NCI-H2081 treated with DMSO at 0.1 percent for 48 hours (cell line): ENCODE measurements at places on chromosomes 3 and 15.
A peak's percentile ranks its signal among the peaks of the same experiment; 100 is the strongest.

- DNase-seq: no peak
These were observed 2.7 kb upstream of the BAHD1 start for GRCh38 chr15:40437752-40438687.

GRCh38 chr3:100042166-100042981, 71.9 kb downstream of the FILIP1L start:
- no peak for DNase-seq

DNA sequence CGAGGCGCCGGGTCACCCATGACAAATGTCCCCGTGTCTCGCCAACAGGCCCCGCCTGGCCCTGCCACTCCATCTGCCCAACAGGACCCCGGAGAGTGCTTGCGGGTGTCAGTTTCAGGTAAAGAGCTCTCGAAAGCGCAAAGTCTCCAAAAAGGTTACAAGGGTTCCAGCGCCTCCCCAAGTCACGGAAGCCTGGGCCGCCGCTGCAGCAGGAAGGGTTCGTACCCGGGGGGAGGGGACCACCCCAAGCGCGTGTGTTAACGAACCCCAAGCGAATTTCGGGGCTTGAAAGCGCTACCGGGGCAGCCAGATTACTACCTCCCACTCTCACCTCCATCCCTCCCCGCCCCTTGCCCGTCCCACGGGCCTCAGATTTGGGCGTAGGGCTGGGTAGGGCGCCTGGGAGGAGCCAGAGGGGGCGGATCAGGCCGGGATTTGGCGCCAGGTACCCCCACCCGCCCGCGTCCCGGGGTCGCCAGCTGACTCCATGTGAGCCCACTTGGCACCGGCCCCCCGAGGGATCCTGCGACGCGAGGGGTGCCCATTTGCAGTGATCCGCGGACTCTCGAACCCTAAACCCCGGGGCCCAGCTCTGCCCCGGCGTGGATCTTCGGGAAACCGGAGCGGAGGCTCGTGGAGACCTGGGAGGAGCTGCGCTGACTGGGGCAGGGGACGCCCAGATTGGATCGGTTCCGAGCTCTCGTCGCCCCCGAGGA, 85.9 kb downstream of the NR2F2 start:
- DNase-seq: no peak

DNA sequence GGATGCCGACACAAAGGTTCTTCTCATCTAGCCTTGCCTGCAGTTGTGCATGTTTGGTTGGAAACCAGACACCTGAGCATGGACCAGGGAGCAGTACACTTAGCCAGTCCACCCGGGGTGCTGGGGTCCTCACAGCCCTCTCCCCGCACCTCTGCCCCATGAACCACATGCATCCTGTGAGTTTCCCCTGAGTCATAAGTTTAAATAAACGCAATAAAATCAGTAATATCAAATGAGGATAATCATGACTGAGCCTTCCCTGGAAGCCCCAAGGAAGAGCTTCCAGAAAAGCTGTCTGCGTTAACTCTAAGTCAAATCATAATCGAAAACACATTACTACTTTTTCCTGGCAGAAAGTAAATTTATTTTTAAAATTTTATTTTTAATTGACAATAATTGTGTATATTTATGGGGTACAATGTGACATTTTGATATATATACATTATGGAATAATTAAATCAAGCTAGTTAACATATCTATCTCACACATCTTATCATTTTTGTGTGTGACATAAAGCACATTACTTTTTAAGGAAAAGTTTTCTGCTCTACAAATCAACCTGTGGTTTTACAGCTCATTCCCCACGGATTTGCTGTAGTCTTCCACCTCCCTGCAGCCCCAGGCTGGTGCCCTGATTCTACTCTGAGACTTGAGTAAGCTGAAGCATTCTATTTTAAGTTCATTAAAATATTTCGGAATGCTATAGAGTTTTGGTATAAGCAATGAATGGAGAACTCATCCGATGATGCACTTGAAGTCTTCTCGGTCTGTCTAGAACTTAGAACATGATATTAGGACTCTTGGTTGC, 166.0 kb upstream of the EIF1B start:
- DNase-seq: no peak

GRCh38 chr3:177307391-177307790, 110.1 kb upstream of the TBL1XR1 start:
- no peak for DNase-seq

GRCh38 chr3:56918111-56918568, 116.4 kb upstream of the ARHGEF3 start:
- DNase-seq: no peak

GRCh38 chr3:154135511-154136173, 14.5 kb downstream of the ARHGEF26 start:
- DNase-seq: no peak

DNA sequence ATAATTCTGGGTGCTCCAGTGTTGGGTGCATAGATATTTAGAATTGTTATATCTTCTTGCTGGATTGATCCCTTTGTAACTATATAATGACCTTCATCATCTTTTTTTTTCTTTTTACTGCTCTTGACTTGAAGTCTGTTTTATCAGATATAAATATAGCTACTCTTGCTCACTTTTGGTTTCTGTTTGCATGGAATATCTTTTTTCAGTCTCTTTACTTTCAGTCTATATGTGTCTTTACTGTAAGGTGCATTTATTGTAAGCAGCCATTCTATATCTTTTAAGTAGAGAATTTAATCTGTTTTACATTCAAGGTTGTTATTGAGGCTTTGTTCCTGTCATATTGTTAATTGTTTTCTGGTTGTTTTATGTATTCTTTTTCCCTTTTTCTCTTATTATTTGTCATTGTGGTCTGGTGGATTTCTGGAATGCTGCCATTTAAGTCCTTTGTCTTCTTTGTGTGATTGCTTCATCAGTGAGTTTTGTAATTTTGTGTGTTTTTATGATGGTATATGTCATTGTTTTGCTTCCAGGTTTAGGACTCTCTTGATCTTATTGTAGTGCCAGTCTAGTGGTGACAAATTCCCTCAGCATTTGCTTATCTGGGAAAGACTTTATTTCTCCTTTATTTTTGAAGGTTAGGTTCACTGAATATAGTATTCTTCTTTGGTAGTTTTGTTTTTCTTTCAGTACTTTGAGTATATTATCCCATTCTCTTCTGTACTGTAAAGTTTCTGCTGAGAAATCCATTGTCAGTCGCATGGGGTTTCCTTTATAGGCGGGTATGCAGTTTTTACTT, 8.3 kb upstream of the PRR23C start:
- DNase-seq: no peak

GRCh38 chr15:43511012-43511885, 6.2 kb upstream of the MAP1A start:
- no peak for DNase-seq

- no peak for DNase-seq
These were observed 384.8 kb downstream of the RBMS3 start for GRCh38 chr3:29665688-29666087.

GRCh38 chr3:177224414-177224813, 27.1 kb upstream of the TBL1XR1 start:
- no peak for DNase-seq

DNA sequence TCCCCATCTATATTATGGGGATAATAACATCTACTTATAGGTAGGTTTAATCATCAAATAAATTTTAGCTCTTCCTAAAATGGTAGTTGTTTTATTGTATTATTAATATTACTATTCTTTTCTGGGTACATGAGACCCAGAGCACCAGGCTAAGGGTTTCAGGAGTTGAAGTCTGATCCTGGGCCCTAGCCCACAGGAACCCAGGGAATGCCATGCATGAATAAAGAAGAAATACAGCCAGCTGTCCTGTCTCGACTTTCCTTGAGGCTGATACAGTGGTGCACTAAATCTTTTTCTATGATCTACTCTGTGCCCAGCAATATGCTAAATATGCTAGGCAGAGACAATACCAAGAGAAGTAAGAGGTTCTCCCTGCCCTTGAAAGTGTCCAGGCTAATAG, 72.1 kb upstream of the ATP2C1 start:
- no peak for DNase-seq

DNA sequence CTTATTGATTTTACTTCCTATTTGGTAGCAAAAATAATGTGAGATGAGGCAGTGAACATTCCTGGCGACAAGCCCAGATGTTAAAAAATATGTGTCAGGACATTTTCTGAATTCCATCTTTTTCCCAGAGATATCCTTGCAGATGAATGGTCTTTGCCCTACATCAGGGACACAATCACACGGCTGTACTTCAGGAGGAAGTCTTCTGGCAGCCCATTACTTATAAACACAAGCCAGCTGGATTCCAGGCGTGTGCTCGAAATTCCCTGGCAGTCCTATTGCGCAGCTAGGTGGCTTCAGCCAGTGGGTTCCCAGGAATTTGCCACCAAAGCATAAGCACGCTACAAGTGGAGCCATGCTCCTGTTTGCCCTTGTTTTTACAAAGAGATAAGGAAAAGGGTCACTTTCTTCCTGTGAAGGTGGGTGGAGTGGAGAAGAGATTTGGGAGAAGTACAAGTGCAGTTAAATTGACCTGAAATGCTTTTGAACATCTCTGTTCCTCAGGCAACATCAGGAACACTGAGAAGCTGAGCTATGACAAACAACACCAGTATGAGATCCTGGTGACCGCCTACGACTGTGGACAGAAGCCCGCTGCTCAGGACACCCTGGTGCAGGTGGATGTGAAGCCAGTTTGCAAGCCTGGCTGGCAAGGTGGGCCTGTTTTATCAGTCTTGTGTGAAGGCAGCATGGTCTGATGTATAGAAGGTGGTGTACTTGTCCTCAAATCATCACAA, 257.1 kb upstream of the TRIM42 start:
- DNase-seq: no peak

DNA sequence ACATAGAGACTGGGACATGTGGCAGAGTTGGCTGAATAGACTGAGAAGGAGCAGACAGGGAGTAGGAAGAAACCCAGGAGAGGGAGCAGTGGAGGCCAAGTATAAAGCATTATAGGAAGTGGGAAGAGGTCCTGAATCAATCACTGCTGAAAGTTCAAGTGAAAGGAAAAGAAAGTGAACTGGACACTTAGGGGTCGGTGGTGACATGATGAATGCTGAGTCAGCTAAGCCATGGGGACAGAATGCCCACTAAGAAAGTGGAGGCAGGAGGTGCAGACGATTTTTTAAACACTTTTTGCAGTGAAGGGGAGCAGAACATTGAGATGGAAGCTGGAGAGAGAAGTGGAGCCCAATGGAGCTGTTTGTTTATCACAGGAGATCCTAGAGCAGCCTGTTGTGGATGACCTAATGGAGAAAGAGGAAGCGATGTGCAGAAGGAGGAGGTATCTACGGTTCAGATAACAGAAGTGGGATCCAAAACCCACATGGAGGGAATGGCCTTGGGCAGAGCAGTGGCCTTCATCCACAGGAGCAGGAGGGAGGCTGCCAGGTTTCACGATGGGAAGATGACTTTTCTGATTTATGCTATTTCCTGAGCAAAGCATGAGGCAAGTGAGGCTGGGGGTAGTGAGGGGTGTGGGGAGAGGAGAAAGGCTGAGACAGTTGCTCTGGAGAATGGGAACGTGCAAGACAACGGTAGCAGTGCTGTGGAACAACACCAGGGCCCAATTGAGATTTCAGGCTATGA, 208.2 kb downstream of the RPLP1 start:
- no peak for DNase-seq

- DNase-seq: no peak
These were observed 11.8 kb upstream of the PLXND1 start for GRCh38 chr3:129618186-129618820.

DNA sequence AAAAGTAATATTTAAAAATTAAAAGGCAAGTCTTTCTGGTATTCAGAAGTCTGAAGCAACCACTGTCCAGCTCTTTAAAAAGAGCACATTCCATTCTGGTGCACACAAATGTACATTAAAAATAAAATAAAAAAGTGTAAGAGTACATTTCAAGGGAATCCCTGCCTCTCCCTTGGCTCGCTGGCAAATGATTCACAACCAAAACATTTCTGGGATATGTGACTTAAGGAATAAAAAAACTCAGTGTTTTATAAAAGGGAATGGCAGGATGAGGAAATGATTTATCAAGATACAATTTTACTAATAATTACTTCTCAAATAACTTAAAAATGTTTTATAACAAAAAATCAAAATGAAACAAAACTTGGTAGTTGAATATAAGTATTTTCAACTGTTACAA, 23.8 kb upstream of the ANXA2 start:
- DNase-seq: no peak

GRCh38 chr3:153343988-153344782, 182.2 kb downstream of the RAP2B start:
- DNase-seq: no peak

DNA sequence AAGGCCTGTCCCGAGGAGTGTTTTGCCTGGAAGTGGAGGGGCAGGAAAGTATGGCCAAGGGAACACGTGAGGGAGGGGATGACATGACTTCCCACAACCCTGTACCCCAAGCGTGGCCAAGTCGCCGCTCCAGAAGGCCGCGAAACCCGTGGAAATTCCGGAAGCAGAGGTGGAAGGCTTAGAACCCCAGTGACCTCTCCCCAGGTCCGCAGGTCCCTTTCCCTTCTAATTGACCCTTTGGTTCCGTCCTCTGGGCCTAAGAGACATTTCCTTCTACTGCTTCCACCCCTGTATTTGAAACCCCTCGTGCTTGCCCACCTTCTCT, 548 bp upstream of the BTBD1 start:
- no peak for DNase-seq

DNA sequence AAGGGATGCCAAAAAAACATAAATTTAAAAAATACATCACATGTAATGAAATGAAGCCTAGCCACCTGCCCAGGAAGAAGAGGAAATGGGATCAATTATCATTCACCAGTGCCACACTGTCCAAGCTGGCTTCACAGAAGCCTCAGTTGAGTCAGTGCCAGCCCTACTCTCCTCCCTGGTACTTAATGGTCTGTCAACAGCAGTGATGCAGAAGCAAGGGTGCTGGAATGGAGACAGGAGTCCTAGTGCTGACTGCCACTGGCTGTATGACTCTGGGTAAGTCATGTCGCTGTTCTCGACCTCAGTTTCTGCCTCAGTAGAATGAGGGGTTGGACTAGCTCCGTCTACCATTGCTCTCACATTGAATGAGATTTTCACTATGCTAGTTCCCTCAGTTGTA, 78.5 kb upstream of the LARS2 start:
- peak; percentile 74 for DNase-seq

DNA sequence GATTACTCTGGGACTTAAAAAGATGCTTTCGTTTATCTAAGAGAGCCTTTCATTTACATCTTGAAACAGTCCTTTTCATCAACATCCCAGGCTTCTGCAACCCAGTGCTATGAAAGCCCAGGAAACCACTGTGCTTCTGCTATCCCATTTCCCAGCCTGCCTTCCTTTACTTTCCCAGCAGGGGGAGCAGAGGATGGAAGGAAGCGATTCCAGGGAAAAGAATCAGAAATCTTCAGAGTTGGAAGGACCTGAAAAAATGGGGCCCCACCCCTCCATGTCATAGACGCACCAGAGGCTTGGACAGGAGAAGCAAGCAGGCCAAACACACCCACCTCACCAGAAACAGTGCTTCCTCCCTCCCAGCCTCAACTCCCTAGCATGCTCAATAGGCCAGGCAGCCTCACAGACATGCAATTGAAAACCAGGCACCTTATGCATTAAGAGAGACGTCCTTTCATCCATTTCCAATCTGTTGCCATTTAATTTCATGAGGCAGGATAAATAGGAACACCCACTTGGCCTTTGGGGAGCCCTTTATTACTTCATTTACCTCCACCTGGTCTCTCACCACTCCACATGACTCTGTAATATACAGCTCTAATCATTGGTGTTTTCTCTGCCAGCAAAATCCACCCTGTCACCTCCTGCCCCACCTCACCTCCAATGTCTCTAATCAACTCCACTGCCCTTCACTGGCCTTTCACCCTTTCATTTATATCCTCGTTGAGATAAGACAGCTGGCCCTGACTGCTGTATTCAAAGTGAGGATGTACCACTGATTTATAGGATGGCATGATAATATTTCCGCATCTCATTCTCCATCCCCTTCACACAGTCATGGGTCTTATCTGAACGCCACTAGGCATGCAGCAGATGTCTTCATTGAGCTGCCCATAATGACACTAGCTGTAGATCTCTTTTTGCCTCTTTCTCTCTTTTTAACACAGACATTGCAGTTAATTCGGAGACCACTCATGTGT, 583.9 kb downstream of the NTRK3 start:
- DNase-seq: no peak
